ENCODE measurements at places on chromosomes 7 and 10.
A peak's percentile ranks its signal among the peaks of the same experiment; 100 is the strongest.

GRCh38 chr7:85054306-85054705 is 132.6 kb downstream of the SEMA3D start:
- DNase-seq, result no peak

GRCh38 chr7:80830010-80830409 is 88.8 kb downstream of the SEMA3C start:
- no peak for DNase-seq

DNA sequence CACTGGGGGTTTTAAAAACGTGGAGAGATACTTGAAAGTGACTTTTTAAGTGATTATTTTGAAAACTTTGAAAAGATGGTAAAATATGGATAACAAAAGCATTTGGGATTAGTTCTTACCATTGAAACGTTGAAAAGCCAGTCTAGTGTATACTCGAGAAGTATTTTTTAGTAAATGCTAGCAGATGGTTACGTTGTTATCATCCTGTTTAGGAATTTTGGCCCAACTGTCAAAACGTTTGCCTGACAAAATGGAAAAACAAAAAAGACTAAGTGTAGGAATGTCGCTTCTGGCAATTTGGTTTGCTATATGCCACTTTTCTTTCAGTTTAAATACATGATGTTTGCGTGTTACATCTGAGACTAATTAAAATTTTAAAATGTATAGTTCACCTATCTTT is 1.2 kb downstream of the RBM33 start:
- DNase-seq, result no peak

DNA sequence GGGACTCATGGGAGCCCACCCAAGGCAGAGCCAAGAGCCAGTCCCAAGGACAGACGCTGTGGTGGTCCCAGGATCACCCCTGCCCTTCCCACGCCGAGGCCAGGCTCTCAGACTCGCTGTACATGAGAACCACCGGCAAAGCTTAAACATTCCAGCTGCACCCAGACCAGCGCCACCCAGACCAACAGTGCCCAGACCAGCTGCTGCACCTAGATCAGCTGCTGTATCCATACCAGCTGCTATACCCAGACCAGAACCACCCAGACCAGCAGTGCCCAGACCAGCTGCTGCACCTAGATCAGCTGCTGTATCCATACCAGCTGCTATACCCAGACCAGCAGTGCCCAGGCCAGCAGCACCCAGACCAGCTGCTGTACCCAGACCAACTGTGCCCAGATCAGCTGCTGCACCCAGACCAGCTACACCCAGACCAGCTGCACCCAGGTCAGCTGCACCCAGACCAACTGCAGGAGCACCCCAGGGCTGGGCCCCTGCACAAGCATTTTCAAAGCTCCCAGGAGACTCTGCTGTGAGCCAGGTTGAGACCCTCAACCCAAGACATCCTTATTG is 47.9 kb upstream of the CNPY1 start:
- no peak for DNase-seq

GRCh38 chr7:27410812-27411544 is 168.4 kb downstream of the EVX1 start:
- no peak for DNase-seq

DNA sequence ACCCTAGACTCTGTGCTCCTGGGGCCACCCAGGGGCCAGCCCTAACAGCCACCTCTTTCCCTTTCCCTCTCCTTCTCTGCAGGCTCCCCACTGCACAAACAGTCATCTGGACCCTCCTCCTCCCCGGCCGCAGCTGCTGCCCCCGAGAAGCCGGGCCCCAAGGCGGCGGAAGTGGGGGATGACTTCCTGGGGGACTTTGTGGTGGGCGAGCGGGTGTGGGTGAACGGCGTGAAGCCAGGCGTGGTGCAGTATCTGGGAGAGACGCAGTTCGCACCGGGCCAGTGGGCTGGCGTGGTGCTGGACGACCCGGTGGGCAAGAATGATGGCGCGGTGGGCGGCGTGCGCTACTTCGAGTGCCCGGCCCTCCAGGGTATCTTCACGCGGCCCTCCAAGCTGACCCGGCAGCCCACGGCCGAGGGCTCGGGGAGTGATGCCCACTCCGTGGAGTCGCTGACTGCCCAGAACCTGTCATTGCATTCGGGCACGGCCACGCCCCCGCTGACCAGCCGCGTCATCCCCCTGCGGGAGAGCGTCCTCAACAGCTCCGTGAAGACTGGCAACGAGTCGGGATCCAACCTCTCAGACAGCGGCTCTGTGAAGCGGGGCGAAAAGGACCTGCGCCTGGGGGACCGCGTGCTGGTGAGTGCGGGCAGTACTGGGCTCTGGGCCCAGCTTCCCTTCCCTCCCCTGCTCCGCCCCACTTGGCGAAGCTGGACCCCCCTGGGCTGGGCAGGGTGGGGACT is 49.3 kb downstream of the CLIP2 start:
- no peak for DNase-seq

DNA sequence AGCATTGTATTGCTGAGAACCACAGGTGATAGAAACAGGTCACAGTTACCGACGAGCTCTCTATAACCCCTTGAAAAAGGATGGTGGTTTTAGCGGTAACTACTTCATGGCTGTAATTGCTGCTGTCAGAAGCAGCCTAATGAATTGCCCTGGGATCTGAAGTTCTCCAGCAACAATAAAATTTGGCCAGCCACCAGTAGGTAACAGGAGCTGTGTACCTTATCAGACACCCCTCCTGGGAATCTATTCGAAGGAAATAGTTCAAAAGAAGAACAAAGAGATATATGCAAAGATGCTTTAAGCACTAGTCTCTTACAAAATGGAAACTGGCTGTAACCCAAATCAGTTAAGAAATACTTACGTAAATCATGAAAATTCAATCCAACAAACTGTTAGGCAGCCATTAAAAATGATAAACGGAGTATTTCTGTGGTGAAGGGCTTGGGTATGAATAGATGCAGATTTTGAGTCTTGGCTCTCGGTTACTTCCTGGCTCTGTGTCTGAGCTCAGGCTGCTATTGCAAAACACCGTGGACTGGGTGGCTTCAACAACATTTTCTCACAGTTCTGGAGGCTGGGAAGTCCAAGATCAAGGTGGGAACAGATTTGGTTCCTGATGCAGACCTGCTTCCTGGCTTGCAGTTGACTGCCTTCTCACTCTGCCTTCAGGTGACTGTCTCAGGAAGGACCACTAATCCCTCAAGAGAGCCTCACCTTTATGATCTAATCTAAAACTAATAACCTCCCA is 1.6 kb downstream of the MSRB2 start:
- peak; percentile 76 for DNase-seq

- DNase-seq, result no peak
Measured at GRCh38 chr10:131513901-131514300, 202.4 kb upstream of the TCERG1L start.

DNA sequence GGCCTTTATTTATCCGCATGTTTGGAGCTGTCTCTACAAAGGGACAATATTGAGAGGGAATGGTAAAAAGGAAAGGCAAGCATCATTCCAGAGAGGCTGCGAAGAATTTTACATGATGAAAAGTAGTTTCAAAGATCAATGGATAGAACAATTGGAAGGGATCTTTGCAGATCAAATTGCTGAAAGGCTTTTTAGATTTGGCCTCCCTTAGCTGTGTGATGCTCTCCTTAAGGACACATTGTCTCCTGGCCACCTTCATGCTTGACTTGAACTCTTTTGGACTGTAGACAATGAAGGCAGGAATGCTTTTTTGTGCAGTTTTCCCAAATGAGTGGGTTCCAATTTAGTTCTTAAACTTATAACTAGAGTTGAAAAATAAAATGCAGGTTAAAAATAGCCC is 344.7 kb downstream of the ARL4A start:
- DNase-seq, result no peak

- DNase-seq, result no peak
Measured at GRCh38 chr7:7114575-7115291, 67.6 kb upstream of the C1GALT1 start.

DNA sequence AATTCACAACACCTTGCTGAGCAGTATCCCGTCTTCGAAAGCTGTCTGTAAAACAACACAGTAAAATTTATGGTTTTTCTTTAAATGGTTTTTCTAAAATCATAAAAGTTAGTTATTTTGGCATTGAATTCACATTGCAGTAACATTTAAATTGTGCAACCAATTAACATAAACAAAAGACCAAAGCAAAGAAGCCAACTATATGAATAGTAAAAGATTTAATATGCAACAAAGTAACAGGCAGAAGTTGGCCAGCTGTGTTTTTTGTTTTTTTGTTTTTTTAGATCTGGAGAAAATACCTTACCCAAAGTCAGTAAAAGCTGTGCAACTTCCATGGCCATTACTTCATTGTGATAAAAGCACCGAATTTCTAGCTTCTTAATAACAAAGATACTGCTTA is 11.3 kb downstream of the SRI start:
- DNase-seq, result no peak

DNA sequence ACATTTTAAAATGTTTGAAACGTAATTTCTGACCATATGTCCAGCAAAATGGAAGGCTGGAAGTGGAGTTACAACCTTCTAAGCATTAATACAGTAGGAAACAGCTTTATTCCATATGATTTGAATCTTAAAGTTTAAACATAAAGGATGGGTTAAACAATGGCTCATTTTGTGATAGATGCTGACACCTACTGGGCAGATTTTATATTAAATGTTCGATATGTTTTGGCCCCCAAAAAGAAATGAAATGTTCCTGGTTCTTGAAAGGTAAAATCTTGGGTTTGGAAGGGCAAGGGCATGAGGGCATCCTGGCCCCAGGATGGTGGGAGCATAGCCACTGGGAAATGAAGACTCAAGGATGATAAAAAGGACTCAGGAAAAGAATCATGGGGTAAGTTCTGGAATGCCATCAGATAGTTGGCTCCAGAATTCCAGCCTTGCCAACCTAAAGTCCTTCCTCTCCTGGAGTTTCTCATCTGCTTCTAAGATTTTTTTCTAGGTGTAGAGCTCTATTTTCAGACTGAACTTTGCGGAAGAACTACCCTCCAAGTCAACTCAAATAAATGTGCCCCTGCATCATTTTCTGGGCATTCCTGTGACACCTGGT is 34.6 kb upstream of the SLC35G1 start:
- peak; percentile 26 for DNase-seq

GRCh38 chr10:96524741-96525140 is 11.0 kb upstream of the TLL2 start:
- no peak for DNase-seq

GRCh38 chr7:100835903-100836811 is 8.8 kb upstream of the EPHB4 start:
- DNase-seq, result no peak

DNA sequence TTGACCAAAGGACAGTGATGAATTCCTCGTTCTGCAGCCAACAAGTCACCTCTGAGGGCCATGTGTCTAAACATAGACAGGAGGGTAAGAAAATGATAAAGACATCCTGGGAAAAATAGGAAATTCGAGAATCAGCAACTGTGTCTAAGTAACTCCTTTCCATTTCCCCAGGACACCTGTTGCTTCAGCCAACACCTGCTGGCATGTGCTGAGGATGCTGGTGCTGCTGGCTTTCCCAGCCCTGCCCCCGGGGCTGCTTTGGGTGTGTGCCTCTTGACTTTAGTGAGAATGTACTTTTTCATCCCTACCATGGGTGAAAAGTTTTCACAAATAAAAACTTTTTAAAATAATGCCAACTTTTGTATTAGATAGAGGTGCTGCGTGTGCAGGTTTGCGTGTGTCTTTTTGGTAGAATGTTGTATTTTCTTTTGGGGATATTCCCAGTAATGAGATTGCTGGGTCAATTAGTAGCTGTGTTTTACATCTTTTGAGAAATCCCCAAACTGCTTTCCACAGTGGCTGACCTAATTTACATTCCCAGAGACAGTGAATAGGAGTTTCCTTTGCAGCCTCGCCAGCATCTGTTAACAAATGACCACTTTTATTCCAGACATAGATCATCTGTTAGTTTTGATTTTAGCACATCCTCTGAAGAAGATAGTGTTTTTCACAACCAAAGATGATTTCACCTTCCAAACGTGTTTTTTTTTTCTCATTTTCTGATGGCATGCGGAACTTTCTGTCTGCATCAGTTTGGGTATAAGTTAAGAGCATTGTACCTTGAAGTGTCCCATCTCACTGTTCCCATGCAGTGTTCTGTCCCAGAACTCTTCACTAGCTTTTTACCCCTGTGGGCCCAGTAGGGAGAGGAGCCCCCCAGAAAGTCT is 104.2 kb upstream of the ACBD5 start:
- no peak for DNase-seq

DNA sequence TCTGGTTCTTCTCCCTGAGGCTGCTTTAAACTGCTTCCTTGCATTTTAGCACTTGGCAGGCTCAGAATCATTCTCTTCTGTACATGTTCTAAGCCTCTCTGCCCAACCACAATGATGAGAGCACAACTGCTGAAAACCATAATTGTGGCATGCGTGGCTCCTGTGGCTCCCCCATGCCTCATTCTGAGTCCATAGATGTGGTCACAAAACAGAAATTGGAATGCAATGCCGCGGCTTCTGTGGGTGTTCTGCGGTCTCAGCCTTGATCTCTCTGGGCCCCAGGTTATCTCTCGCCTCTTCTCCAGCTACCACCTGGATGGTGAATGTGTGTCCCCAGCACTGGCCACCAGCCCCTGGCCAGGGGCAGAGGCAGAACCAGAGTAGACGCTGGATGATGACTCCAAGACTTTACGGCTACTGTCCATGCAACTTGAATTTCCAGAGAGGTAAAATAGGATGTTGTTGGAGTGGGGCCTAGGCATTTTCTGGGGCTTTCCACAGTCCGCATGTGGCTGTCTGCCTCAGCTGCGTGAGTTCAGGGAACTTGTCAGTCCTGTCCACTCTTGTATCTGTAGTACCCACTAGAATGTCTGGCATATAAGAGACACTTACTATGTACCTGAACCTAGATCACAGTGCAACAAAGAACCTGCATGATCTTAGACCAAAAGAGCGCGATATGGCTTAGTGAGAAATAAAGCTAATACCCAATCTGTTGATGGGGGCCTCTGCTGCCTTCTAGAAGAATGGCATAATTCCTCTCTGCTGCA is 52.4 kb upstream of the ADRB1 start:
- no peak for DNase-seq

GRCh38 chr7:135414850-135415439 is 95.0 kb downstream of the CNOT4 start:
- DNase-seq, result peak; percentile 63

- DNase-seq, result no peak
Measured at GRCh38 chr10:113961182-113962031, 82.3 kb upstream of the ADRB1 start.

DNA sequence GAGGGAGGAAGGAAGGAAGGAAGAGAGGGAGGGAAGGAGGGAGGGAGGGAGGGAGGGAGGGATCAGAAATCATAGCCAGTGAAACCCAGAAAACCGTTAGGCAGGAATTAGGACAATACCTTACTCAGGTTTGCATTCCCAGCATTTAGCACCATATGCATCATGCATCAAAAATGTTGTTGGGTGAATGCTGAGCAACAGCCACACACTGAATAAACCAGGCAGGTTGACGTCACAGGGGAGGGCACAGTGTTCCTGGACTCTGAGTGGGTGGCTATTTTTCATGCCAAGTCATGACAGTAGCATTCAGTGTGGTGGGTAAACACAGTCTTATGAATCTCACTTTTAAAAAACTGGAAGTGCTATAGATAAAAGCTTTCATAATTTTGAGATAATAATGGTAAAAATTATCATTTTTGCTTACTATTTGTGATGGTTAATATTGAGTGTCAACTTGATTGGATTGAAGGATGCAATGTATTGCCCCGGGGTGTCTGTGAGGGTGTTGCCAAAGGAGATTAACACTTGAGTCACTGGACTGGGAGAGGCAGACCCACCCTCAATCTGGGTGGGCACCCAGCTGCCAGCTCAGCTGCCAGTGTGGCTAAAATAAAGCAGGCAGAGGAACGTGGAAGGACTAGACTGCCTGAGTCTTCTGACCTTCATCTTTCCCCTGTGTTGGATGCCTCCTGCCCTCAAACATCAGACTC is 199.1 kb upstream of the PRKCQ start:
- DNase-seq, result peak; percentile 99

- no peak for DNase-seq
Measured at GRCh38 chr7:70654979-70655378, 477.0 kb upstream of the GALNT17 start.

Data from MCF 10A (cell line).